ENCODE measurements at places on chromosomes 4 and X. TPM values are rescaled to one million over a fixed set of nuclear protein-coding genes. Genes with fewer than 3 reads are reported as not detected.

Gene TRIML2
- total RNA-seq, result not detected

Gene UGT2A3
- total RNA-seq, result not detected

Gene CXCL3
- not detected for total RNA-seq

Gene RASGEF1B
- 3.0 TPM for total RNA-seq

Gene KCNIP4
- total RNA-seq, result 15.9 TPM

Gene NPY5R
- total RNA-seq, result 9.7 TPM

Gene FGFRL1
- total RNA-seq, result 32.7 TPM

DNA sequence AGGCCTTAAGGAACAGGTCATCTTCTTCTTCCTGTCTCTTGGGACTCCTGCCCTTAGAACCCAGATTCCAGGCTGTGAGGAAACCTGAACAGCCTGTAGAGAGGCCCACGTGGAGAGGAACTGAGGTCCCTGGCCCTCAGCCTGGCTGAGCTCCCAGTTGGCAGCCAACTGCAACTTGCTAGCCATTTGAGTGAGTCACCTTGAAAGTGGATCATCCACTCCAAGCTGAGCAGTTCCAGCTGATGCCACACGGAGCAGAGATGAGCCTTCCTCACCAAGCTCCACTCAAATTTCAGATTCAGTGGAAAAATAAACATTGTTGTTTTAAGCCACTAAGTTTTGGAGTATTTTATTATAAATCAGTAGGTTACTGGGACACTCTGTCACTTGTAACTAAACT is 392.5 kb downstream of the BCOR start:
- no peak for DNase-seq

DNA sequence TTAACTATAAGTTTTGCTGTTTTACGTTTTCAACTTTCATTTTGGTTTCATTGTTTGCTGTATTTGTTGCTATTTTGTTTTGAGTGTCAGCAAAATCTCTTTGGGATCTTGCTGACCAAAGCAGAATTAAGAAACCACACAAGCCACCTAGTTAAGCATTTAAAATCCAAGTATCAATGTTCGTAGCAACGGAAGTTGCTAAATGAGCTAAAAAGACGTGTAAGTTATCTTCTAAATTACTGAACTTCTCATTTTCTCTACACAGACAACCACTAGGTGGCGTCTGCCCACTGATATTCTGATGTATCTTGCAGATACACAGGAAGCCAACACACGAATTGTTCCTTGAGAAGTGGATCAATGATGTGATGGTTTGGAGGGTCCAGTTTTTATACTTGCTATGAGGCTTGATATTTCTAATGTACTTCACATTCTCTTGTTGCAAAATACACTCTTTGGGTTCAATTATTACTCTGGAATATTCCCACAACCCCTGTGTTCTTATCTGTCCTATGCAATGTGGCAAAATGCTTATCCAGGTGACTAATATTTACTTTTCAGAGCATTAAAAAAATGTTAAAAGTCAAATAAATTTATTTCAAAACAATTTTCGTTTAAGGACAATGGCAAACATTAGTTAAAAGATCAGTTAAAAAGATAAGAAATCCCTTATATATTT is 250.5 kb downstream of the TECRL start:
- DNase-seq, result peak; percentile 78

- DNase-seq, result no peak
These were observed 104.3 kb upstream of the RAPGEF2 start for GRCh38 chr4:158998624-158999023.

DNA sequence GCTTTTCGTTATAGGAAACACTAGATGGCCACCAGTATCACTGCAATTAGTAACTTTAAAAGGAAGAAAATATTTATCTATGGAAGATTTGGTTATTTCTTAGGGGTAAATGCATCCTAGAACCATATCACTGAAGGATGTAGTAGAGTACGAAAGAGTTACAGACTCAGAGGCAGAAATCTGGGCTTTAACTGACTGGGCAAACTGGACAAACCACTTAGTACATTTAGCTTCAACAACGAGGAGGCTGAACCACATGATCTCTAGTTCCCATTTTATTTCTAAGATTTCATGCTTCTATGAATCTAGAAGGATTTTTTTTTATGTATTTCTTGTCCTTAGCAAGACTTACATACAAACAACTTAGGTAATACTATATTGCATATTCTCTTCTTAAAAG is 93.0 kb downstream of the SMARCA5 start:
- no peak for DNase-seq

DNA sequence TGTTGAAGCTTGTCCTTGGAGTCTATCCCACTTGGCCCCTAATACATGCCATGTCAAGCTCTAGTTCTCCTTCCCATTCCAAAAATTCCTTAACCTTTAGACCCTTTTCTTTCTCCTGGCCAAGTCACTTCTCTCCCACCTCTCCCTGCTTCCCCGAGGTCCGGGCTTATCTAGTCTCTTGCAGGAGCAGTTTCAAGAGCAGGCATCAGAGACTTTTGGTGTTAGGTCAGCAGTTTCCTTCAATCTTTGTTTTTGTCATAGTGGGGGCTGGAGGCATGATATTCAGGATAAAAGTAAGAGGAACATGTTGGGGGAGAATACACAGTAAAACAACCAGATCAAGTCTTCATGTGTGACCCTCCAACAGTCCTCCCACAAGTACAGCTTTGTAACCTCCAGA is 11.5 kb upstream of the IDS start:
- no peak for DNase-seq

- peak; percentile 39 for DNase-seq
These were observed 107.4 kb upstream of the SLC4A4 start for GRCh38 chr4:71231129-71232055.

GRCh38 chrX:12986886-12987285 is 12.0 kb downstream of the TMSB4X start:
- no peak for DNase-seq

DNA sequence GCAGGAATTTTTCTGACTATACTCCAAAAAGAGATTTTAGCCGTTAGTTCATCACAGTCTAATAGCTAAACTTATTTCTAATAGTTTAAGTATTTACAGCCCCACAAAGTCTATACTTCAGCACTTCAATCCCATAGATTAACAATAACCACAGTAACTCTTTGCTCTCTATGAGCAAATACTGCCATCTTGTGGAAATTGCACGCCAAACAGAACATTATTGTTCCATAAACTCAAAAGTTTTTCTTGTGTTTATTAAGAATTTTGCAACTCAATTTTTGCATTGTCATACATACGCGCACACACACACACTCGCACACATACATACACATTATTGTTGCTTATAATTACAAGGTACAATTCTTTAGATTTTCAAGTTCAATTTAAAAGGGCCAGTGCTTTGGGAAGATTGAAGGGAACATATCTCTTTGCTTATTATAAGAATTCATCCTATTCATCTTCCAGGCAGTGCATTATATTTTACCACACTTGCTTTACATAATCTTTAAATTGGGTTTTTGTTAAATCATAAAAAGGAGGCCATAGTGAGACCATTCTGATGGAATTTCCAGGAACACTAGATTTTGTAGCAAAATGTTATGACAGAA is 63.8 kb upstream of the ATOH1 start:
- DNase-seq, result peak; percentile 62

- no peak for DNase-seq
These were observed 3.5 kb downstream of the TMSB4X start for GRCh38 chrX:12978205-12979025.

All from cardiac muscle cell (in vitro differentiated cells and primary cell).